T-helper 1 cell treated with Interleukin-12 subunit alpha and Interleukin-12 subunit beta and Interleukin-4 antibody, amounts not matched to agents 30 ng/mL and 1 ng/mL, for 36 hours (primary cell): ENCODE measurements at places on chromosomes 2 and 18. TPM values are rescaled to one million over a fixed set of nuclear protein-coding genes. Genes with fewer than 3 reads are reported as not detected.

AUP1 gene
- total RNA-seq = 155 and 156 TPM in 2 replicates

CYS1 gene
- 1.3 and 1.6 TPM in 2 replicates for total RNA-seq

KCNF1 gene
- total RNA-seq = not detected in 2 replicates

GKN1 gene
- not detected in 2 replicates for total RNA-seq

SLC23A3 gene
- 1.8 and 2.5 TPM in 2 replicates for total RNA-seq

REG3A gene
- total RNA-seq = not detected in 2 replicates

IL1RL2 gene
- total RNA-seq = not detected in 2 replicates

TOGARAM2 gene
- 4.3 and 6.4 TPM in 2 replicates for total RNA-seq

TAF4B gene
- 9.4 TPM in 2 replicates for total RNA-seq

KCNJ3 gene
- not detected in 2 replicates for total RNA-seq

ANKRD29 gene
- 0.20 TPM in 1 of 2 replicates, not detected in the other for total RNA-seq

ANKRD36C gene
- total RNA-seq = 75.3 and 78.8 TPM in 2 replicates

COL6A3 gene
- 1.4 and 1.5 TPM in 2 replicates for total RNA-seq
